Stimulated activated naive CD4-positive, alpha-beta T cell (primary cell): ENCODE measurements at places on chromosomes 12 and 14.

DNA sequence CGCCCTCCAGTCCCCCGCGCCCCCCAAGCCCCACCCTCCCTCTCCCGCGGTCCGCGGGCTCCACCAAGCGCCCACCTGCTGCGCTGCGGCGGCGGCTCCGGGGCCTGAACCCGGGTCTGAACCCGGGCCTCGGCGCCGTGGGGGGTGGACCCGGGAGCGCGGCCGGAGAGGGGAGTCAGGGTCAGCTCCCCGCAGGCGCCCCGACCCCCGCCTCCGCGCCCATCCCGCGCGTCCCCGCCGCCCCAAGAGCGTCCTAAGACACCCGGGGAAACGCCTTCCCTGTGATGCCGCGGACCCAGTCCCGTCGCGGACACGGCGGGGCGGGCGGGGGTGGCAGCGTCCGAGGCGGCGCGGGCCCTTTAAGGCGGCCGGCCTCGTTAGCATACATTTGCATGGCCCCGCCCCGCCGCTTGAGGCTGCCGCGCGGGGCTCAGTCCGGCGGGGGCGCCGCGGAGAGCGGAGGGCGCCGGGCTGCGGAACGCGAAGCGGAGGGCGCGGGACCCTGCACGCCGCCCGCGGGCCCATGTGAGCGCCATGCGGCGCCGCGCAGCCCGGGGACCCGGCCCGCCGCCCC is at the start of gene MMP17:
TSS of gene MMP17 (plus strand) at position 433 of the 574 bp plus-strand sequence. CDS start at position 535, 102 bp downstream.
- no peak for DNase-seq

- DNase-seq: no peak
These were observed 289.3 kb downstream of the DUSP6 start for GRCh38 chr12:89062996-89063395.

- DNase-seq: no peak
These were observed 105.2 kb downstream of the MED13L start for GRCh38 chr12:116172224-116172849.

- DNase-seq: no peak
These were observed 5.1 kb upstream of the SERPINA10 start for GRCh38 chr14:94298130-94298529.

DNA sequence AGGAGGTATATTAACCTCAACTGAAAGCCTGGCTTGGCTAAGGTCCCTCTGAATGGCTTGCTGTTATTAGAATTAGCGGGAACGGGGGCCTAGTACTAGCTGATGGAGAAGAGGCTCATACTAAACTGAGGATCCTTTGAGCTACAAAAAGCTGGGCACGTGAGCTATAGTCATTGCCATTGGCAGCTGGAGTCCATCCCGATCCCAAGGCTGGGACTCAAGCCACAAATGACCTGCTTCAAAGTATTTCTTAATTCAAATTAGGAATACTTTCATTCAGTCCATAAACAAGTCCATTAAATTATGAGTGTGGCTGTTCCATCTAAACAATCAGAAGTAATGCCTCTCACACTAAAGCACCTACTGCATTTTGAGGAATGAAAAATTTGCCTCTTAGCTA is 114.5 kb downstream of the DACT1 start:
- DNase-seq: no peak

- no peak for DNase-seq
These were observed 492.2 kb downstream of the APAF1 start for GRCh38 chr12:99137124-99137855.

DNA sequence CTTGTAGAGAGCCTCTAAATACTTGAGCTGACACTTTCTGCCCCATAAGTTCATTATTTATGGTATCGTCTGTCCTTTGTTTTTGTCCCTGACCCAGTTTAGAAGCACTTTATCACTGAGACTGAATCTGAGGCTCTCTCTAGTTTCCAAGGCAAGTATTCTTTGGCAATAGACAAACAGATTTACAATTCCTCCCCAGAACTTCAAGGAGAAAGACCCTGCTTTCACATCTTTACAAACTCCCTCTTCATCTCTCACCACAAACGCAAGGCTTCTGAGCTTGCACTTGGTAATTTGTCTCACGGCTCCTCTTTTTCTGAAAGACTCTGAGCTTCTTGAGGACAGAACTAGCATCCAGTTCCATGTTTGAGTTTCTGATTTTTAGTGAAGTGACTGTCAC is 49.8 kb upstream of the PARP11 start:
- no peak for DNase-seq

DNA sequence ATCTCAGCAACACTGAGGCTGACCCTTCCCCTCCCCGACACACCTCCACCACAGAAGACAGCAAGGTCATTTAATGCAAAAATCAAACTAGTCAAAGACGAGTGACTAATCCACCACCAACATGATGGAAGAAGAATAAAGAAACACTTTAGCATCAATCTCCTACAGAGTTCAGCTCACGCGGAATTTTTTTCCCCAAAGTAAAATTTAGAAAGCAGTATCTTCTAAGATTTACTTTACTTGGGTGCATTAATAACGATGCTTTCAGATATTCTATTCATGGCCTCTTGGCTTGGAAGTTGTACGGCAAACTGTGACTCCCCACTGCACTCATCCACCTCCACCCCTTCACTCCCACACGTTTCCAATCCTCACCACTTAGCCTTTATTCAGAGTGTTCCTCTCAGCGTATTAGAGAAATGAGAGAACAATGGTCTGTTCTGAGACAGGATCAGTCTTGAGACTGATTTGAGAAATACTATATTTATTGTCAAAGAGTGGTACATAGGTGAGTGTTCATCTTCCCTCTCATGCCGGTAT is 1.9 kb downstream of the EGLN3 start:
- DNase-seq: no peak

GRCh38 chr12:54352022-54352531 is 12.2 kb downstream of the GPR84 start:
- DNase-seq: no peak

GRCh38 chr12:6555018-6555691 is 687 bp downstream of the IFFO1 start:
- no peak for DNase-seq

DNA sequence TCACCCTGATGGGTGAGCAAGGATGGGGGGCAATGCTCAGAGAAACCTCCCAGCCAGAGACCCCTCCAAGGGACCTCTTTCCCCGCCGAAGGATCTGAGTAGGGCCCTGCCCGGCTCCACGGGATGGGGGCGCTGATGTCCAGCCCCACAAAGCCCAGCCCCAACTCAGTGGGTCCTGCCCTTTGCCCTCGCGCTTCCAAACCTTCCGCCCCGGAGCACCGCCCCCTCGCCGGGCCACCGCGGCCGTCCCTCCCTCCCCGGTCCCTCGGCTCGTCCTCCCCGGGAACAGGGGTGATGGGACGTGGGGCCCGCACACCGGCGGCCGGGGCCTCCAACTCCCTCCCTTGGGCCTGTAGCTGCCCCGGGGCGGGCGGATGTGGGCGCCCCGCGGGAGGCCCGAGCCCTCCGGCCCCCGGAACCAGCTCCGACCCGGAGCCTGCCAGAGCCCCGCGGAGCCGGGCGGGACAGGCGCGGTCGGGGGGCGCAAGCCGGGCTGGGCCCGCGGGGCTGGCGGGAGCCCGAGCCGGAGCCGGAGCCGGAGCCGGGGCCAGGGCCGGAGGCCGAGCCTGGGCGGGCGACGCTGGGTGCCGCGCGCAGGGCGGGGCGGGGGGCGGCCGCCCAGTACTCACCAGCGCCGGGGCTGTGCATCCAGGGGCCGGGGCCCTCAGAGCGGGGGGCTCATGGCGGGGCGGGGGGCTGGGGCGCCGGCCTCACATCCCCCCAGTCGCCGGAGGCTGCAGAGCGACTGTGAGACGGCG is 386 bp downstream of the HDAC7 start:
- DNase-seq: peak; percentile 38

DNA sequence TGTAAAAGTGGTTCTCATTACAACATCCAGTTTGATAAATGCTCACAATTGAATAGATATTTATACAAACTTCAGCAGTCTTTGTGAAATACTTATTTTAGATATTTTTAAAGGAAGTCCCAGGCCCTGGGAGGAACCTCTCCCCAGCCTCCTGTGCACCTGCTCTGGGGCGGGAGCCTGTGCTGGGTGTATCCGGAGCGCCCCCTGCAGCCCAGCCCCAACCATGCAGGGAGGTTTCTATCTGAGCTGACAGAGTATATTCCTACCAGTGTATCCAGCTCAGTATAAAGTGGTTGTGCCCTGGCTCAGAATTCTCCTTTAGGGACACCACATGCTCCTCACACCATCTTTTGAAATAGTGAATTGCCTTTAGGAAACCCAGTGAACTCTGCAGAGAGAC is 851.8 kb downstream of the TMEM121 start:
- peak; percentile 8 for DNase-seq

- DNase-seq: no peak
These were observed at the start of gene GNB3 for GRCh38 chr12:6840761-6841515. GNB3 (plus strand) TSS chr12:6840925; CDS start chr12:6841288, 363 bp downstream.

DNA sequence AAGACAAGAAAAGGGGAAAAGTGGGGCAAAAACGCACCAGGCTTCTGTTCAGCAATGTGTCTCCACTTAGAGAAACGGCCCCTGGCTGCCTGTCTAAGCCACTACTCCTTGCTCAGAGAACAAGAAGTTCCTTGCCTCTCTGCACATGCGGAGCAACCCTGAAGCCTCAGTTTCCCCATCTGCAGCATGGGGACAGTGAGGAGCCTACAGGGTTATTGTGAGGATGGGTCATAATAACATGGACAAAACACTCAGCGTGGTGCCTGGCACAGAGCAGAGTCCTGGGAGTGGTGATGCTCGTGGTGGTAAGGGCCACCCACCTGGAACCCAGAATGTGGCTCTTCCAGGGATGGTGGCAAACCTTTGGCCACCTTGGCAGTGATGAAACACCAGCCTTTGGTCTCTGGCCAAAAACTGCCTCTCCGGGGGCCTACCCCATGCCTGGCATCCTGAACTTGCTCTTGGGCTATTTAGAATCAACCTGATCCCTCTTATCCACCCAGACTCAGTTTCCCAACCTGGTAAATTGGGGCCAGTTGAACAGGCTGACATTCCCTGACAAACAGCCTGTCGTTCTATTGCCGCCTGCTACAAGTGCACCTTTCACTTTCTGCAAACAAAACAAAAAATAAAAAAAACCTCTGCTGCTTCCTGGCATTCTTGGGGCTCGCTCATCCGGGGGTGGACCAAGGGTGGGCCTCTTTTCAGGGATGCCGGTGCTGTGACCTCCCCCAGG is 56.5 kb upstream of the DLK1 start:
- DNase-seq: no peak

- no peak for DNase-seq
These were observed 146.4 kb downstream of the SLC2A13 start for GRCh38 chr12:39959467-39959866.

GRCh38 chr12:19440916-19441315 is 1.6 kb downstream of the AEBP2 start:
- no peak for DNase-seq

GRCh38 chr14:96039633-96040311 is 610 bp downstream of the C14orf132 start:
- no peak for DNase-seq

DNA sequence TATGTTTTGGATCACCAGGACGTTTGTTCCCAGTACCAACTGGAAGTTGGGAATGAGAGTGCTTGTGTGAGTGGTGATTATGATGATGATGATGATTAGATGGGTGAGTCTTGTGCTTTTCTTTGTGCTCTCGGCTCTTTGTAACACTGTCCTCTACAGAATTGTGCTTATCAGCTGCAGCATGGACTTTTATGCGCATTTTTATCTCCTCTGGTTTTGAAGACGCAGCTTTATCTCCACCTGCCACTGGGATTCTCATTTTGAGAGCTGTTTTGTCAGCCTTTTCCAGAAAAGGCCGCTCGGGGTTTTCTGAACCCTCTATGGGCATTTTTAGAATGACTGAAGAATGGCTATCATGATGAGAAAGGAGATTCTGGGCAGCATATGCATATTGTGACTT is 11.5 kb upstream of the KANSL2 start:
- DNase-seq: no peak

- no peak for DNase-seq
These were observed 117.1 kb upstream of the NCOR2 start for GRCh38 chr12:124684496-124684895.

GRCh38 chr14:101048766-101049165 is 145.2 kb upstream of the RTL1 start:
- DNase-seq: no peak

DNA sequence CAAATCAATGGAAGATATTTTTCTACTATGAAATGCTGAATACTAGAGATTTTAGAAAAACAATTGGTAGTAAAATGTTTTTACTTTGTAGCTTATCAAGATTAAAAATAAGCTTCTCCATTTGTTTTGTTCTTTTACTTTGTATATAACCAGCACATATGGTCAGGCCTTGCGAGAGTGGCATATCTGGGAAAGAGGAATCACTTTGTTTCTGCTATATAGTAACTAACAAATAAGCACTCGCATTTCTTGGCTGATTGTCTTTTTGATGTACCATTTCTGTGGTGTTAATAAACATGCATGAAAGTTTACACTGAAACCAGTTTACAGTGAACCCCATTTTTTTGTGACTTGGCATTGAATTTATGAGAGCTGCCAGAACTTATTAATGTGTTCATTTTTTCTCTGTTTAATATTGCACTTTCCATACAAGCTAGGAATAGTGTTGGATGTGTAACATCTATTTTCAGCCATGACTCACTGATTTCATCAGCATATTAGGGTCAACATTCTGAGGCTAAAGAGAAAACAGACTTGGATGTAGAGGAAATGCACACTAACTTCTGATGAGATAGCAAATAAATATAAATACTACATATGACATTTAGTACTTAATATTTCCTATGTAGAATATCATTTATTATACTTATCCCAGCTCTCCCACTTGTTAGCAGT is 635.5 kb downstream of the KCNH5 start:
- DNase-seq: no peak

DNA sequence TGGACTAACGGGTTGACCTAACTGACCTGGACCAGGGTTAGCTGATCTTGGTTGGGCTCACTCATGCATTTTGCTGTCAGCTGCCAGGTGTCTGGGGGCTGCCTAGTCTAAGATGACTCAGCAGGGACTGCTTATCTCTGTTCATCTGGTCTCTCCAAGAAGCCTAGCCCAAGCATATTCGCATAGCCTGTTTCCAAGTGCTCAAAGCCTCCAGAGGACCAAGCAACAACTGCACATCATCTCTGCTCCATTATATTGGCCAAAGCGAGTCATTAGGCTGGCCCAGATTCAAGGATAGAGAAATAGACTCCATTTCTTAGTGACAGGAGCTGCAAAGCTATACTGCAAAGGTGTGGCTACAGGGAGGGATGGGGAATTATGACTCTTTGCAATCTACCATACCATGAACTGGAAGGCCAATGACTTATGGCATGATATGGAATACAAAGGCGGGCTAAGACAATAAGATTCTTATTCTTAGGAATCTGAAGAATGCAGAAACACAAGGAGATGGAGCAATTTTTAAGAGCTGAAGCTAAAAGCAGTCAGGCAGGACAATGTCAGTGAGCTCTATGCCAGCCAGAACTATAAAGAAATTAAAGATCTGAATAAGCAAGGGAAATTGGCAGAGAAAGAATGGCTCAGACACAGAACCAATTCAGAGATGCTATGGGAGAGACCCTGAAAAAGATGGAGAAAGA is 194.6 kb upstream of the FSCB start:
- no peak for DNase-seq
